ENCODE measurements at places on chromosomes 2 and 18. TPM values are rescaled to one million over a fixed set of nuclear protein-coding genes. Genes with fewer than 3 reads are reported as not detected.

DNA sequence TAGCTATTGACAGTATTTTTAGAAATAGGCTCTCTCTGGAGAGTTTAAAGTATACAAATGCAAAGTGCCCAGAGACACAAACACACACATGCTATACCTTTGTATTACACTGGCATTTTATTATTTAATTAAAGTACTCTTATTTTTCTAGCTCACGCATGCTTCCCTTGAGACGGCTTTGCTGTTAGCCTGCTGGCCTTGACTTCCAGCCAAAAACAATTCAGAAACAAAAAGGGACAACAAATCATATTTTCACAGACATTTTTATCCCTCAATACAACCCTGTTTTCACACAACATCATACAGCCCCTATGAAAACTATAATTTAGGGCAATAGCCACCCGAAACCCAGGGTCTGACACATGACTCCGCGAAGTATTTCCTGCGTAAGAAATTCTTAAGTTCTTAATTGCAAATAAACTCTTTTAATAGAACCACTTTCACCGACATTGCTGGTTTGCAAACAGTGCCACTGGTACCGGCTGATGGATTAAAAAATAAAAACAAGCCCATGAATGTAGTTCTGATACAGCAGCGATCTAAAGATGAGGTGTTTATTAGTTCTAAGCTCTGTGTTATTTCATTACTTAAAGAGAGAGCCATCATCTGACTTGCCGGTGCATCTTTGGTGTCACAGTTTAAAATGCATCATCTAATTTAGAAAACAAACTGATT is 185.1 kb downstream of the TCF4 start:
- DNase-seq = no peak

- no peak for DNase-seq
These were observed 56.2 kb downstream of the PRKCE start for GRCh38 chr2:45707661-45708060.

Gene ABHD1
- 0.37 TPM for total RNA-seq

DNA sequence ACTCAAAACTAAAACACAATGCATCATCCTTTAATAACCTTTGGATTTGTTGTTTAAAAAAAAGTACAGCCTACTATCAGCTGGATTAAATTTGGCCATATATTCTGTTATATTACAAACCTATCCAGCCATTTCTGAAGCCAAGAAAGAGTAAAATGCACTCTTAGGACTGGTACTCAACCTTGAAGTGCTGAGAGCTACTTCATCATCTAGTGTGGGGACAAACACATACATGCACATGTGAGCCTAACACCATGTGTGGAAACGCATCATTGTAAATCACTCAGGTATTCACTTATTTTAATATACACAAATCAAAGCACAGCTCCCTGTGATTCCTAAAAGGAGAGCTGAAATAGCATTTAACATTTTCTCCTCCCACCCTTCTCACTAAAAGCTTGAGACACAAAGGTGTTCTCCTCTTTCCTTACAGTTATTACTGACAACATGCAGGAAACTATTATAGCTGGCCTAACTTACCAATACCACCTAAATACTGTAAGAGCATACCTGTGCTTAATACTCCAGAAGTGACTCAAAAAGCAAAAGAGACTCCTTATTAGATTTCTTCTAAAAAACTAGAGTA is 7.5 kb downstream of the BAZ2B start:
- no peak for DNase-seq

DNA sequence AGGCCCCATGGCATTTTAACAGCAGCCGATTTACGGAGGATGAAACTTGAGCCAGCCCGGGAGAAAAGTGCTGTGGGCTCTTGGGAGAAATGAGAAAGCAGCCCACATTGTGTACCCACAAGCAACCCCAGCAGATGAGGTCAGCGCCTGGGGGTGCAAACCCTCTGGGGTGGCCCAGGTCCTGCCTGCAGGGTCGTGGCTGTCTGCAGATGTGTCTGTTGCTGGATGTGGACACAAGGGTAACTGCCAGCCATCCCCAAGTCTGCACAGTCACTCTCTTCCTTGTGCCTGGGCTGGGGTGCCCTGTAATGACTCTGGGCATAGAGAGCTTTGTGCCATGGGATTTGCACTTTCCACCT is 170.8 kb downstream of the PRKCE start:
- no peak for DNase-seq

- DNase-seq = peak; percentile 79
These were observed 10.5 kb downstream of the TMEM198 start for GRCh38 chr2:219554350-219554749.

Measured in posterior vena cava (tissue), 2 donors.